ENCODE measurements at places on chromosomes 2 and 18. TPM values are rescaled to one million over a fixed set of nuclear protein-coding genes. Genes with fewer than 3 reads are reported as not detected.

DNA sequence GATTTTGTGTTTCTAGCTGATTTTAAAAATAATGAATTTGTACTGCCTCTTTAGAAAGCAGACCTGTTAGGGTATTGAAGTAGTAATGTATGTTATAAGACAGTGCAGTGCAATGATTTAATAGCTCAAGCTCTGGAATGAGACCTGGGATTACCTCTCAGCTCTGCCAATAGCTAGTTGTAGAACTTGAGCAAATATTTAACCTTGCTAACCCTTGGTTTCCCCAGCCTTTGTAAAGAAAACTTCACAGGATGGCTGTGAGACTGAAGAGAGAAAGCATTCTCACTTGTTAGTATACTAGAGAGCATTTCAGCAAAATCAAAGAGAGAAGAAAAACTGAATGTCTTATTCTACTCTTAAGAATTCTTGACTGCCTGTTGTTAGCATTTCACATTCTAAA lies 293.9 kb downstream of the KIAA1328 start:
- H3K27me3 ChIP-seq = no peaks in the 10 kb centered on the region
- no peaks in the 10 kb centered on the region for H3K4me1 ChIP-seq
- no peaks in the 10 kb centered on the region for H3K36me3 ChIP-seq
- DNase-seq = no peak
- no peak overlapping the region for H3K27ac ChIP-seq

LRRC30 gene
- not detected for total RNA-seq

DNA sequence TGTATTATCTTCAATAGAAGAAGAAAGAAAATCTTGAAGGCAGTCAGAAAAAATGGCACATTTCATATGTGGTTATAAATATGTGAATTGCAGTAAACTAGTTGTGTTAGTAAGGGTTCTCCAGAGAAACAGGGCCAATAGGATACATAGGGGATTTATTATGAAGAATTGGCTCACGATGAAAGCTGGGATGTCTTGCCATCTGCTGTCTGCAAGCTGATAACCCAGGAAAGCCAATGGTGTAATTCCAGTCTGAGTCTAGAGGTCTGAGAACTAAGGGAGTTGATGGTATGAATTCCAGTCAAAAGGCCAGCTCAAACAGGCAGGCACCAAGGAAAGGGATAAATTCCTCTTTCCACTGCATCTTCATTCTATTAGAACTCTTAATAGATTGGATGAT lies 362.4 kb downstream of the KCNJ3 start:
- H3K27me3 ChIP-seq = no peaks in the 10 kb centered on the region
- DNase-seq = no peak
- no peaks in the 10 kb centered on the region for H3K36me3 ChIP-seq

DNA sequence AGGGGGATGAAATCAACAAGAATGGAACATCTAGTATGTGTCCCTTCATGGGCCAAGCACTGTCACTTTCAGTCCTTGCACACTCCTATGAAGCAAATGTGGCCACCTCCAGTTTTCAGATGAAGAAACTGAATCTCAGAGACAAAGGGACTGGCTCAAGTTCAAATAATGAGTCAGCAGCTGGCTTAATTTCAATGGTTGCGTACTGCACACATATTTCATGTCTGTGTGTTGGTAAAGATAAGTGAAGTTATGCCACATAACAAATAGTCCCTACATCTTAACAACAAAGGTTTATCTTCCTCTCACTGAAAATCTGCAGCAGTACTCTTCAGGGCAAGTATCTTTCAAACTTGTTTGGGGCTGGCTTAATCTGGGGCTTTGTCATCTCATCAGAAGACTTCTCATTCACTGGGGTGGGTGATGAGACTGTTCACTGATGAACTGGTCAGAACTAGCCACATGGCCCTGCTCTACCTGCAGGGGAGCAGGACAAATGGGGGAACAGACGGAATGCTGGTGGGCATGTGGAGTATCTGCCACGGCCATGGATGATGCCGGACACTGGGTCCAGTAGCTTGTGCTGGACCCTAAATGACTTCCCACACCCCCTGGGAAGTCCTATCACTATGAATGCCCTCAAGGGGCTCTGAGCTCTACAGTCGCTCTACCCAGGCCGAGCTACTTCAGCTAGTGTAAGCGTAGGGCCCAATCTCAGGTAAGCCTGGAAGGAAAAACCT lies 263.2 kb downstream of the CYP26B1 start:
- no peak for DNase-seq
- H3K27ac ChIP-seq = no peak overlapping the region
- no peaks in the 10 kb centered on the region for H3K36me3 ChIP-seq
- no peaks in the 10 kb centered on the region for H3K27me3 ChIP-seq
- H3K4me3 ChIP-seq = no peak overlapping the region
- no peaks in the 10 kb centered on the region for H3K4me1 ChIP-seq

DNA sequence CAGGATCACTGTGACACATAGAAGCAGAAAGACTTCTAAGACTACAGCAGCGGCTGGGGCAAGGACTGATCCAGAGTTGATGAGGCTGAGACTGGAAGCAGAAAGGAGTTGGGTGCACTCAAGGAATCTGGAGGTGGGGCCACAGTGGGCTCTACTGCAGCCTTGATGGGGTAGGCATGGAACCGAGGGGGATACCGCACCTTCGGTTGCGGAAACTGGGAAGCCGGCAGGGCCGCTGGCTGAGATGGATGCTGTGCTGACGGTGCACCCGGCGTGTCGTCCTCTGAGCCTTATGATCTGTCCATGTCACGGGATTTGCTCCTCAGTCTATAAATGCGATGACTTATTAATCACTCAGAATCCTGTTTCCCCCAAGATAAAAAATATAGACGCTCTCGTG lies 473.5 kb upstream of the MYT1L start:
- no peak overlapping the region for H3K4me3 ChIP-seq
- no peaks in the 10 kb centered on the region for H3K36me3 ChIP-seq
- no peak for DNase-seq
- H3K4me1 ChIP-seq = no peaks in the 10 kb centered on the region
- no peak overlapping the region for H3K27ac ChIP-seq
- 0 out of 2 replicates have a peak, but pooled peaks cover 2% of the 10 kb centered on the region for H3K27me3 ChIP-seq

IL36RN gene
- not detected for total RNA-seq

DNA sequence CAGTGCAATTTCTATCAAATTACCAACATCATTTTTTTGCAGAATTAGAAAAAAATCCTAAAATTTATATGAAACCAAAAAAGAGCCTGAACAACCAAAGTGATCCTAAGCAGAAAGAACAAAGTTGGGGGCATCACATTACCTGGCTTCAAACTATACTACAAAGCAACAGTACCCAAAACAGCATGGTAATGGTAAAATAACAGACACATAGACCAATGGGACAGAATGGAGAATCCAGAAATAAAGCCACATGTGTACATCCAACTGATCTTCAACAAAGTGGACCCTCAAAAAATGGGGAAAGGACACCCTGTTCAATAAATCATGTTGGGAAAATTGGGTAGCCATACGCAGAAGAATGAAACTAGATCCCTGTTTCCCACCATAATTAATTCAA lies 245.7 kb upstream of the CTAGE1 start:
- no peak for DNase-seq
- no peaks in the 10 kb centered on the region for H3K36me3 ChIP-seq
- H3K27me3 ChIP-seq = no peaks in the 10 kb centered on the region
- no peak overlapping the region for H3K4me3 ChIP-seq

PARD3B gene
- not detected for total RNA-seq

UBR3 gene
- 26.7 TPM for total RNA-seq

- H3K4me1 ChIP-seq = peaks cover 9% of the 10 kb centered on the region
- no peaks in the 10 kb centered on the region for H3K27me3 ChIP-seq
- H3K27ac ChIP-seq = no peak overlapping the region
- no peak overlapping the region for H3K4me3 ChIP-seq
These were observed 14.3 kb downstream of the B3GNT7 start for GRCh38 chr2:231409776-231410175.

GRCh38 chr18:13541621-13542519 lies 184.5 kb downstream of the FAM210A start:
- H3K27me3 ChIP-seq = no peaks in the 10 kb centered on the region
- DNase-seq = no peak
- H3K36me3 ChIP-seq = no peaks in the 10 kb centered on the region
- H3K4me3 ChIP-seq = no peak overlapping the region
- peaks cover 30% of the 10 kb centered on the region for H3K4me1 ChIP-seq

GRCh38 chr2:47272031-47272864 lies 117.1 kb upstream of the STPG4 start:
- no peak overlapping the region for H3K27ac ChIP-seq
- no peaks in the 10 kb centered on the region for H3K36me3 ChIP-seq
- peaks cover 17% of the 10 kb centered on the region for H3K4me1 ChIP-seq

PTCD3 gene
- total RNA-seq = 523 TPM

CEP192 gene
- total RNA-seq = 28.9 TPM

- no peaks in the 10 kb centered on the region for H3K27me3 ChIP-seq
- no peak for DNase-seq
- H3K27ac ChIP-seq = no peak overlapping the region
- H3K36me3 ChIP-seq = no peaks in the 10 kb centered on the region
- H3K4me3 ChIP-seq = no peak overlapping the region
These were observed 259.1 kb downstream of the TDRD15 start for GRCh38 chr2:21382701-21383520.

UGT1A3 gene
- not detected for total RNA-seq

TRABD2A gene
- 2.4 TPM for total RNA-seq

COX7A2L gene
- total RNA-seq = 202 TPM

Measured in Karpas-422 (cell line).